ENCODE measurements at places on chromosomes 5 and 9.
A peak's percentile ranks its signal among the peaks of the same experiment; 100 is the strongest.

GRCh38 chr9:38091310-38092199 lies 22.5 kb upstream of the SHB start:
- DNase-seq = no peak

DNA sequence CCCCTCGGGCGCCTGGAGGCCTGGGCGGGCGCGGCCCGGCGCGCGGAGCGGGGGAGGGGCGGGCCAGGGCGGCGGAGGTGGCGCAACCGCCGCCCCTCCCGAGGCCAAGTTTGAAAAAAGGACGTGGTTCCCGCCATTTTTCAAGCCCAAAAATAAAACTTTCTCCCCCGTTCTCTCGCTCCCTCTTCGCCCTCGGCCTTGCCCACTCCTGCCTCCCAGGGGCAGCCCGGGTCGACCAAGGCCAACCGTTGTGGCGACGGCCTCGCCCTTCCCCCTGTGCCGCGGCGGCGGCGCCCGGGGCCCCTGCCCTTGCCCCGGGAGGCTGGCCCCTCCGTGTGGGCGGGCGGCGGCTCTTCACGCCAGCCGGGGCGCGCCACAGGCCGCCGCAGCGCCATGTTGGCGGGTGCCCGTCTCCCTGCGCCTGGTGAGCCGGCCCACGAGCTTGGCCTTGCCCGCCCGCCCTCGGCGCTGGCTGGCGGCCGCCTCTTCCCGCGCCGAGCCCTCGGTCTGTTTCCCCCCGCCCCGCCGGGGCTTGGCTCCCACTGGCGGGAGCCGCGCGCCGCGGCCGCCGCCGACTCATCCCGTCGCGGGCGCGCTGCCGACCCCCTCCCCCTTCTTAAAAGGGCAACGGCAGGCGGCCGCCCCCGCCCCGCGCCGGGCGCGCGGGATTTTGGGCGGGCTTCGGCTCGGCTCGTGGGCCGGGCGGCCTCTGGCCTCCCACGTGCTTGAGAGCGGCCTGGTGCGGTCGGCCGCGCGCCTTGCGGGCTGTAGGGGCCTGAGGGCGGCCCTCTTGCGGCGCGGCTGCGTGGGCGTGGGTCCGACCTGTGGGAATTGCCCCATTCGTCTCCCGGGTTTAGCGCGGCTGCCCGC lies 1.3 kb downstream of the ANP32B start:
- DNase-seq = peak; percentile 68

- DNase-seq = no peak
Observed at GRCh38 chr5:101897914-101898313, 398.2 kb downstream of the SLCO4C1 start.

DNA sequence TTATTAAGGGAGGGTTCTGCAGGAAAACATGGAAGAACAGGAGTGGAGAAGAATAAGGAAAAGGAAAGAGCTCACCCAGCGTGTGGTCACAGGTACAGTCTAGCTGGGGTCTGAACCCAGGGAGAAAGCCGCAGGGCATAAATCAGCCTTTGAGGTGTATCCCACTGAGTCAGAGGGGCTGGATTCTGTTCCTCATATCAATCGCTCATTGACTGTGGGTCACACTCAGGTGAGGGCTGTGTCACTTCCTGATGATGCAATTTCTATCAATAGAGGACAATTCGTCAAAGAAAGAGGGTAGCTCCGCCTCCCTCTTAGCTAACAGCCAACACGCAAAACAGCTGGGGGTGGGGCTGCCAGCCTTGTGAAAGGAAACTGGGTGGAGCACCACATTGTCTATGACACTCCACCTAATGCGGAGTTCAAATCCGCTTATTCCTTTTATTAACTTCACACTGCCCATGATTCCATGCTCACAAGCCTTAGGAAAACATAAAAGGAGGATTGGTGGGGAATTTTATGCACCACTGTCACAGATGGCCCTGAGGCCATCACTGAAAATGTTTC lies 176.2 kb downstream of the ICE1 start:
- no peak for DNase-seq

DNA sequence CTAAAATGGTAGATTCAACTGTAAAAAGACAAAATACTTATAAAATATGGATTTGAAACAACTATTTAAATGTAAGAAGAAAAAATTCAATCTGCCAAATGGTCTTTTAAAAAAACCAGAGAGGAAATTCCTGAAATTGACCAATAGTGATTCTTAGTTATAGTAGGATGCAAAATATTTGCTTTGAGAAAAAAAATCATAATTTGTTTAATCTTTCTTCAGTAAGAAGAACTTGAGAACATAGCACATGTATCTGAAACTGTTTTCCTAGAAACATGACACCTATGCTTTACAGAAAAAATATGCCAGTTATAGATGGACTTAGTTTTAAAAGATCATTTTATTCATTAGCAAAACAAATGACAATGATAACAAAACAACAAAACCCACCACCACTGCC lies 186.9 kb upstream of the CD180 start:
- no peak for DNase-seq

GRCh38 chr9:36036253-36036779 lies 397 bp upstream of the RECK start:
- DNase-seq = no peak

DNA sequence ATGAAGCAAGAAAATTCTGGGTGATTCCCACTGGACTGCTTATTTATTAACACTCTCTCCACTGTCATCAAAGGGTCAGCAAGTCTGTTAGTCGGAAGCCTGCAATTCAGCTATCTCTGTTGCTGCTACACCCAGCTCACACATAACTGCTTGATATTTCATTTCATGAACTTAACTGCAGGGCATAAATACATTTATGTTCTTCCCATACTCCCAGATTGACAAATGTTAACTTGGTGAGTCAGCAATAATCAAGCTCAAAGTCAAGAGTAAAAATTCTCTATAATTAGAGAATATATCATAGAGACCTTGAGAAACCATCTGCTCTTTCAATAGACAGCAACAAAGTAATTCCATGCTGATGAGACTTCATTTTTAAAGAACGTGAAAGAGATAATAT lies 198.8 kb downstream of the ADAMTS12 start:
- DNase-seq = no peak

DNA sequence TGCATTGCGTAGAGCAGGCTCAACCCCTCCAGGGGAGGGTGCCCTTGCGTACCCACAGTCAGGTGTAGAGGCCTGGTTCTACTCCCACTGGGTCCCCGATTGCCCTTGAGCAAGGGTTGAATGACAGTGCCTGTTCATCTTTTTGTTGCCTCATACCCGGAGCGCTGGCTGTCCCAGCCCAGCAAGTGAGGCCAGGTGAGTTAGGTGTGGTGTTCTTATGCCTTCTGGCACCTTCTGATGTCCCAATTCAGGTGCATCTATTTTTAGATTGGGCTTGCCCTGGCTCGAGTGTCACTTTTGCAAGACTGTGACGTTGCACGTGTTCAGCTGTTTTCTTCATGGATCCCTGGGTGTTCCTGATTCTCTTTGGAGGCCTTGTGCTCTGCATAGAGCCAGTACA lies 257.8 kb downstream of the GOLPH3 start:
- DNase-seq = no peak

DNA sequence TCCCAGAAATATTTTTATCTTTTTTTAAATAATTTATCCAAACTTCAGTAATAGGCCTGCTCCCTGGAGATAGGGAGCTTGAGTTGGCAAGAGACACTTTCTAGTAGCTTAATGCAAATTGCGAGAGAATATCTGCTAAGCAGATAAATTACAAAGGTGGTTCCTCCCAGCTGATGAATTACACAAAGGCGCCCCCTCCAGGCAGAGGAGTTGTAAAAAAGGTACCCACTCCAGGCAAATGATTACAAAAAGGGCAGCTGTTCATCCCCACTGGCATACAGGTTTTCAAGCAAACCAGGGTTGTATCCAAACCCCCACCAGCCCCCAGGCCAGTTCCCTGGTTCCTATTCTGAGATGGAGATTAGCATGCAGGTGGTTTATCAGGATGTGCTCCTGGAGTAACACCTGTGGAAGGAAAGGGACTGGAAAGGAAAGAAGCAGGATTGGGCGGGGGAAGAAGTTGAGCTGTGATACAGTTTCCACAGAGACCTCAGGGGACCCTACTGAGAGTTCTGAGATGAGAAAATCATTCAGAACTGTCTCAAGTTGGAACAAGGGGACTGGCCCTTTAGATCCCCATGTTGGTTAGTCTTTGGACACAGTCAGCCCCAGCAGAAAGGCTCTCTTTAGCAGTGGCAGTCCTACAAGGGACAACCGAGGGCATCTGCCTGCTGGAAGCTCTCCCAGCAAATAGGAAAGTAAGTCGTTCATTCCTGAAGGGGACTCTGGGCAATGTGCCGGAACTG lies 25.5 kb downstream of the ESM1 start:
- no peak for DNase-seq

DNA sequence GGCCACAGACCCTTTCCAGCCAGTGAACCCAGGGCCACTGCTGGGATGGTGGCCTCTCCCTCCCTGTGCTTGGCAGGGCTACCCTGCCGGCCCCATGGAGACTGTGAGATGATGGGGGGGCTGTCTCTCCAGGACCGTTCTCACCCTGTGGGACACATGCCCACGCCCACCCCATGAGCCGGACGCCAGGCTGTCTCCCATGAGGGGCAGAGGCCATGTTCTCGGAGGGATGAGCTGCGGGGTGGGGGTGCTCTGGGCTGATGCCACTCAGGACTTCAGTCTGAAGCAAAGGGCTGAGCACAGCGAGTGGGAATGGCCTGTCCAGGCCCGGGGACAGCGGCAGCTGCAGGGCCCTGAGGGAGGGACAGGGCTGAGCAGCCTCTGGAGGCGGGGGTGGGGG lies 88.9 kb downstream of the KCNT1 start:
- DNase-seq = no peak

- no peak for DNase-seq
Observed at GRCh38 chr9:2664174-2665065, 42.8 kb downstream of the VLDLR start.

DNA sequence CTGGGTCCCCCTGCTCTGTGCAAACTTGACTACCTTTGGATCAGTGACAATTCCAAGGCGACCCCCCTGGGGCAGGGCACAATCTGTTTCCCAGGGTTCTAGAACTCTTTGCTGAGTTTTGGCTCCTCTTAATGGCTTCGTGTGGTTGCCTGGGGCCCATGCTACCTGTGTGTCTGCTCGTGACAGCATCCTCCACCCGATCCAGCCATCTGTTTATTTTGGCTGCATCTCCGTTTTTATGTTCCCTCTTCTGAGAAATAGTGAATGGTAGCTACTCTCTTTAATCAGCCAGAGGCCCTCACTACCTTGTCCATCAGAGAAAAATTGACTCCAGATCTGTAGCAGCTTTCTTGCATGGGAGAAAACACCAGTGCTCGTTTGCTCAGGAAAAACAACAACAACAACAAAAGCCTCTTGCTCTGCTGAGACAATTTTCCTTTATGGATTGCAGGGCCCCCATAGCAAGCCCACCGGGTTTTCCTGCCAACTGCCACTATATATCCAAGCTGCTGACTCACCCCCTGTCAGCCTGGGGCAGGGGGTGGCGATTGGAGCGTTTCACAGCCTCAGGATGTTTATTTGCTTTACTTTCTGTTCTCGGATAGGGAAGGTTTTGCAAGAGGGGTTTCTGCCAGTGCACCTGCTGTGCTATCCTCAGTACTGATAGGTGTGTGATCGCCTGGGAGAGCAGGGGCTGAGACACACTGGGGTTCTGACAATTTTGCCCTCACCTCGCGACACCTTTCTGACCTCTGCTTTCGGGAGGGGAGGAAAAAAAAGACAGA lies 607.8 kb downstream of the BNC2 start:
- DNase-seq = no peak

- DNase-seq = no peak
Observed at GRCh38 chr9:127865645-127866464, 11.4 kb upstream of the ENG start.

- no peak for DNase-seq
Observed at GRCh38 chr9:100286257-100286656, 66.5 kb downstream of the TEX10 start.
